ENCODE measurements at places on chromosomes 13 and 19. TPM values are rescaled to one million over a fixed set of nuclear protein-coding genes. Genes with fewer than 3 reads are reported as not detected.

DNA sequence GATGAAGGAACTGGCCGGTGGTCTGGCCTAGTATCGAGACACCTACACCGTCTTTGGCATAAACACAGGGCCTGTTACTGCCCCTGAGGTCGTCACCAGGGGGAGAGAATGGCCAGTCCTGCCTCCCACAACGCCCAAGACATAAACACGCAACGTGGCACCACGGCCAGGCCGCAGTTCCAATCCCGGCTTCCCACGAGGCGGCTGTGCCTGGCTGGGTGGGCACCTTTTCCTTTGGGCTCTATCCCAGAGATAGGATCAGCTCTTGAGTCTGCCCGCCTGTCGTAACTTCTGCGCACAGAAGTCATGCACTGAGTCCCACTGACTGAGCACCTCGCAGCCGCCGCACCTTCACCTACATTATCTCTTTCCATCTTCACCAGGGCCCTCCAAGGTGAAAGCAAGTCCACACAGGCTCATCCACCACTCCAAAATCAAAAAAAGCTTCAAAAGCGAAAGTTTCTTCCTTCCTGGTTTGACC is 1.1 kb downstream of the MIER2 start:
- DNase-seq, result no peak

DNA sequence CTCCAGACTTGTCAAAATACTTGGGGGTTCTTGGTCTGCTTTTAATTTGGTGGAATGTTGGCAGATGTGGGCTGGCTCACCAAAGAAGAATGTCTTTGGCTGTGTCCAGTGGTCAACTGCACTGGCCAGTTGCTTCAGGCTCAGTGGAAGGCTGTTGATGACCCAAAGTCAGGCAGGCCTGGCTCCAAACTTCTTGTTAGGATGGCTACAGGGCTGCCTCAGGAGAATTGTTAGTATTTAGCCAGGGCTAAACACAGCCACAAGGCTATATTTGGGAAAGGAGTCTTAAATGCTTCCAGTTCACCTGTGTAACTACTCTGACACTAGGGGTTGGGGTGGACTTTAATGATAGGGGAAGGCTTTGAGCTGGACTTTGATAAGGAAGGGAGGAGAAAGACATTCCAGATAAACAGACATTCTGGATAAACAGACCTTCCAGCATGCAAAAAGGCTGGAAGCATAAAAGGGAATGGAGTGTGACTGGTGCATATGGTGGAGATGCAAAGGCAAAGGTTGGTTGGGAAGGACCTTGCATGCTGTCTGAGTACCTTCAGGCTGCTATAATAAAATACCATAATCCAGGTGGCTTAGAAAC is 116.8 kb downstream of the FOXO1 start:
- DNase-seq, result no peak

DNA sequence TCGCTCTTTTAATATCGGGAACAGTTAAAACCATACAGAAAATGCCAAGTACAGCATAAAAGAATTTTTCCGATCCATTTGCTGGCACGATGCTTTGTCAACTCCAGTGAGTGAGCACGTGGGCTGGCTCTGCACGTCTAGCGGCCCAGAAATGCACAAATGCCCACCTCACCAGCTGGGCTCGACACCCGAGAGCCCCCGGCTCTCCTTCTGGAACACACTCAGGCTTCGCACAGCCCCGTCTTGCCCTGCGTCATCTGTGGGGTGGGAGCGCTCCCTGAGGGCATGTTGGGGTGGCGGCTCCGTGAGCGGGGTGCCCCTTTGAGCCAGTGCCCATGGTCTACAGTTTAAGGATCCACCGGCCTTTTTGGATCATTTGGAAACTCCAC is 24.5 kb downstream of the ATP4B start:
- DNase-seq, result no peak

DNA sequence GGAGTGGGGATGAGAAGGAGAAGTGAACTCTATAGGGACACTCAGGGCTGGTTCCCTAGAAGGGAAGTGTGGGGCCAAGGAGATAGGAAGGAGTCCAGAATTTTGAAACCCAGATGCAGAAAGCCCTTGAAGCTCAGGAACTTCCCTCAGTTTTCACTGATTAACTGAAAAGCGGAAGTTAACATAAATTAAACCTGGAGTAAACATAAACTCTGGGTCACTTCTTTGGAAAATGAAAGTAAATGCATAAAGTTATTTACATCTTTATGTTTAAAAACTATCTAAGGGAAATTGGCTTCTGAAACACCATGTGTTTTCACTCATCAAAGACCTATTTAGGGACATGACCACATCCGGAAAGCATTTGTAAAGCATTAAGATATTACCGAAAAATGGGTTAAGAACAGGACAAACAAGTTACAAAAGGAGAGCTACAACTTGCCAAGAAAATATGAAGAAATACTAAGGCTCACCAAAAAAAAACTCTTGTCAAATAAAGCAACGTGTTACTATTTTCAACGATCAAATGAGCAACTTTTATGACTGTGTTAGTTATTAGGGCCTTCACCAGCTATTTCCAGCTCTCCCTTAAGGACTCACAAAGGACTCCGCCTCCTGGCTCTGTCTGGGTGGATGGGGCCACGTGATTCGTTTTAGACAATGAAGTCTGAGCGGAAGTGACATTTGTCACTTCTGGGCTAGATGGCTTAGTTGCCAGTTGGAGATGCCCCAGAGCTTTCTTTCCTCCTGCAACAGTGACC is 439.1 kb upstream of the ZNF507 start:
- DNase-seq, result no peak

DNA sequence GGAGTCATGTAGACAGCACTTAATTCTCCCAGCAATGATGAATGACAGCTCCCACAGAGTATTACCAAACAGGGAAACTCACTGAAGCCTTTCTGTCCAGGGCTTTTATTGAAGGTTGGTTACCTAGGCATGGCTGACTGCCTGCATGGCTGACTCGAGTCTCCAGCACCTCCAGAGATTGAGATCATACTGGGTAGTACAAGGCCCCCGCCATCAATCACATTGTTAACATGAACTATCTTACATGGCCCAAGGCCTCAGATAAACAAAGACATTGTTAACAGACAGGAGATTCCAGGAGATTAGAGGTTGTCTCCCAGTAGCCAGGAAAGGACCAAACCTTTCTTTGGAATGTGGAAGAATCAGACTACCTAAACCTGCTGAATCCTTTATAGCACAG is 128.3 kb upstream of the LSM14A start:
- no peak for DNase-seq

LILRB3 gene
- total RNA-seq, result not detected

SOX21 gene
- not detected for total RNA-seq

Measured in Caki2 (cell line).